ENCODE measurements at places on chromosomes 16 and 17.

GRCh38 chr17:18986541-18987229 is 17.9 kb downstream of the FAM83G start:
- no peak for DNase-seq

- DNase-seq = no peak
Measured at GRCh38 chr17:4327606-4328005, 38.9 kb downstream of the UBE2G1 start.

- no peak for DNase-seq
Measured at GRCh38 chr16:66614161-66614802, 9.8 kb downstream of the CMTM3 start.

DNA sequence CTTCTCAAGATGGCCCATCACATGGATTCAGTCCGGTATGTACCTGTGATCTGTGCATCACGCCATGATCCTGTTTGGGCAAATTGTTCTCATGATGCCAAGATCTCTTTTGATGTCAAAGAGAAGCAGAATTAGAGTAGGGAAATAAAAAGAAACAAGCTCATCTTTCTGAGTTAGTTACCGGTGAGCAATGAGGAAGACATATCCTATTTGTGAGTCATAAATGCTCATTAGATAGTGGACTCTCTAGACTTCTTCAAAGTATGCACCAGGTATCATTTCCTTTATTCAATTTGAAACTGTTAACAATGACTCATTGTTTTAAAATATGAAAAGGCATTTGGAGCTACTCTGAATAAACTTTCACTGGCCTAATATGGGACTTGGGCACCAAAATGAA is 8.0 kb upstream of the KRTAP4-12 start:
- DNase-seq = no peak

DNA sequence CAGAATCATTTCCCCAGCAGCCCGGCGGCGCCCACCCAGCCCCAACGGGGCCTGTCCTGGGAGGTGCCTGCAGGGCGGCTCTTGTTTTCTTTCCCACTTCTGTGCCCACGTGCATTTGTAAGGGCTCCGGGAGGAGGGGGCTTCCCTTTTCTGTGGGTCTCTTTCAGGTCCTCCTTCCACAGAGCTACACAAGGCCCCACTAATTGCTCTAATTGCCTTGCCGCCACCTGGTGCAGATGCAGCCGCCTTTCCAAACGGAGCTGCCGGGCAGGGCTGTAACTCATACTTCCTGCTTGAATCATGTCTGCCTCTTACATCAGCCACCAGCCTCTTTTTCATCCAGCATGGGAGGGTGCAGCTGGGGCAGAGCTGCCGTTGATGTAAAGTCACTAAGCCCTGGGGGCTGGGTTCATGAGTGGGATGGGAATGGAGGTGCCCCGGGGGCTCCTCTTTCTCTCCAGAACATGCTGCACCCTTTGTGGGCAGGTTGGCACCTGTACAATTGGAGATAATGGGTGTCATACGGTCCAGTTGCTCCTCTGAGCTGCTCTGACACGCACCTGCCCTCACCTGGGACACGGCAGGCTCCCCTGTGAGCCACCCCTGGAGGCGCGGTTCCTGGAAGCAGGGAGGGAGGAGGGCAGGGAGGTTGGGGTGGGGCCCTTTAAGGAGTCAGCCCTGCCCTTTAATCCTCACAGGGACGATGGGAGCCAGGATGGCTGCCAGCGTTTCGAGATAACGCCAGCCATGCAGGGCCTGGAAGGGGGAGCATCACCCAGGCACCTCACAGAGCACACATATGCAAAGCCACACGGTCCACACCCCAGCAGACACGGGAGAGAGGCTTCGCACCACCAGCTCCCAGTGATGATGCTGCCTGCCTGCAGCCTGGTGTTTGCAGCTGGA is 41.1 kb upstream of the KLHDC4 start:
- peak; percentile 56 for DNase-seq

GRCh38 chr17:76131051-76131691 is 9.9 kb downstream of the FOXJ1 start:
- no peak for DNase-seq

DNA sequence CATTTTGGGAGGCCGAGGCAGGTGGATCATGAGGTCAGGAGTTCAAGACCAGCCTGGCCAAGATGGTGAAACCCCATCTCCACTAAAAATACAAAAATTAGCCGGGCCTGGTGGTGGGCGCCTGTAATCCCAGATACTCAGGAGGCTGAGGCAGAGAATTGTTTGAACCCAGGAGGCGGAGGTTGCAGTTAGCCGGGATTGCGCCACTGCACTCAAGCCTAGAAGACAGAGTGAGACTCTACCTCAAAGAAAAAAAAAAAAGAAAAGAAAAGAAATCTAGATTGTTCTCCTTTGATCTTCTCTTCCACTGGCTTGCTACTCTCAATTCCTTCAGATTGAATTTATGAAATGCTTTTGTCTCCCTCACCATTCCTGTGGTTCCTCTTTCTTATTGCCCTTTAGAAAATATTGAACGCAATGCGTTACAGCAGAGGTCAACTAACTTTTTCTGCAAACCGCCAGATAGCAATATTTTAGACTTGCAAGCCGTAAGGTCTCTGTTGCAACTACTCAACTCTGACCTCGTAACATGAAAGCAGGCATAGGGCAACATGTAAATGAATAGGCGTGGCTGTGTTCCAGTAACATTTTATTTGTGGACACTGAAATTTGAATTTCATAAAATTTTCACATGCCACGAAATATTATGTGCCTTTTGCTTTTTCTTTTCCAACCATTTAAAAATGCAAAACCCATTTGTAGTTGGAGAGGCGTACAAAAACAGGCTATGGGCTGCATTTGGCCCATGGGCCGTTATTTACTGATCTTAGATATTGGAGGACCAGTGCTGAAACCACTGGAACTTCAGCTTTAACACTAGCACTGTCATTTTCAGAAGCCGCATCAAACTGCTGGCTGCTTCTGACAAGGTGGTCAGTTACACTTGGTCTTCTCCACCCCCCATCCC is 24.8 kb downstream of the PITPNC1 start:
- no peak for DNase-seq

GRCh38 chr17:6011206-6011605 is 59.0 kb upstream of the WSCD1 start:
- no peak for DNase-seq

GRCh38 chr17:79997011-79997660 is 38.5 kb downstream of the TBC1D16 start:
- no peak for DNase-seq

Data from right kidney (tissue), 9 donors.